Neuronal stem cell (in vitro differentiated cells): ENCODE measurements at places on chromosomes 3 and 15.

- DNase-seq: no peak
Measured at GRCh38 chr3:50622881-50623280, 5.9 kb downstream of the MAPKAPK3 start.

DNA sequence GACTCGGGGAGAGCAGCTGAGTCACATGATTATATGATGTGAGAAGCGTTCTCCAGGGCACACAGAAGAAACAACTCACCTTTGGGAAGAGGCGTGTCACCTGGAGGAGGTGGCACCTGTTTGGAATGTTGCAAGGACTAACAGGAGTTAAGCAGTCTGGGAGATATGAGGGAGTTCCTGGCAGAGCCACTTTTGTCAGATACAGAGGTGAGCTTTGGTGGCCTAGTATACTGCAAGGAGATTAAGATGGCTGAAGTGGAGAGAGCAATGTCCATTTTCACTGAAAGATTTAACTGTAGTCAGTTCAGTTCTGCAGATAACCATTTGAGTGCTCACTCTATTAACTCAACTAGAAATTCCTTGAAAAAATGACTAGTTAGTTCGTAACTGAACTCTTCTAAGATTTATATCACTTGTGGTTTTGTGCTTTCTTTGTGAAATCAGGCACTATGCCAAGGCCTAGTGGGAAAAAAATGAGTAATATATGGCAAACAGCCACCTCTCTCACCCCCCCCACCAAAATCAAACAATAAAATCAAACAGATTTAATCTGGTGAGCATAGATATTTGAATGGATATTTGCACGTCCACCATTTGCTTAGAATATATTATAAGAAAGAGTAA is 61.3 kb downstream of the CRYBG3 start:
- no peak for DNase-seq

DNA sequence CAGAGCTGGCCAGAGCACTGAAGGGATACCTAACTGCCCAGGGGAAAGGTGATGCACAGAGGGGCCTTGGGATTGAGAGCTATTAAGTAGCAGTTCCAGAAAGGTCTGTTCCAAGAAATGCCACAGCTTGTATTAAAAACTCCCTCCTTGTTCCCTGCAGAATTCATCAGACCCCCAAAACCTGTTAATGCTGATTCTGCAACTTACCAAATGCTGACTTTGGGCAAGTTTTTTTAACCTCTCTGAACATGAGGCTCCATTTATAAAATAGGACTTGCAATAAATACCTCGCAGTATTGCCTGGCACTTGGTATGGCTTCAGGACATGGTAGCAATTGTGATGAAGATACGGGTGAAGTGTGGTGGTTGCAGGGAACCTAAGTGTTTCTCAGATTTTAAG is 30.1 kb upstream of the SYNPR start:
- DNase-seq: no peak

GRCh38 chr3:105243076-105243475 is 123.6 kb upstream of the ALCAM start:
- DNase-seq: no peak

- DNase-seq: no peak
Measured at GRCh38 chr3:28386049-28386448, 37.4 kb upstream of the AZI2 start.

GRCh38 chr3:16480861-16481545 is 32.5 kb downstream of the RFTN1 start:
- peak; percentile 9 for DNase-seq

- DNase-seq: no peak
Measured at GRCh38 chr15:41055706-41056105, 60.4 kb downstream of the INO80 start.

DNA sequence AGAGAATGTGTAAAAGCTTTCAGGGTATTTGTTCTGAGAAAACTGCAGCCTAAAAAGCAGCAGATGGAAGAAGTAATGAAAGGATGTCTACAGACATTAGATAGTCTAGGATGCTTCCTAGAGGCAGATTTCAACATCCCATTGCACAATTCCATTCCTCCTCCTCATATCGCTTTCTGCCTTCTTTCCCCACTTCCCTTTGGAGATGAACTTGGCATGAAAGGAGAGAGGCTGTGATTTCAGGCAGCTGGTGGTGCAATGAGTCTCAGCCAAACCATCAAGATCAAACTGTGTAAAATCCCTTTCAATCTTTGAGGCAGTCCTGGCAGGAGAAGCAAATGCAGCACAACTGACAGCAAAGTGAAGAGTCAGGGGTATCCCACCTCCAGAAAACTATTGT is 438.7 kb upstream of the KCNMB2 start:
- no peak for DNase-seq

DNA sequence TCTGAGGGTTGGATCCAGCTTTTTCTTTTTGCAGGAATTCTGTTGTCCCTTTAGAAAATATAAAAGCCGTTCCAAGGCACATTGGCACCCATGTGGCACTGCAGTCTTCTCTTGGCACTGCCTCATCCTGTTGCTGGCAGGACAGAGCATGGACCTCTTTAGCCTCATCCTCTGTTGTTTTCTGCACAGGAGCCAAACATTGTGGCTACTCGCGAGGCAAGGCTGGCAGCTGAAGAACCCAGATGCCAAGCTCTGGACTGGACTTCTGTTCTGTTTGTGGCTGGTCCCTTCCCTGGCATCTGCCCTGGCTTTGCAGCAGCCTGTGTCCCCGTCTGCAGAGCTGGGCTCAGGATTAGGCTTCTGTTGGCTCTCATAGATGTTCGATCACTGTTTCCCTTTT is 224.7 kb upstream of the TBC1D5 start:
- no peak for DNase-seq
